ENCODE measurements at places on chromosomes 1 and 21.

DNA sequence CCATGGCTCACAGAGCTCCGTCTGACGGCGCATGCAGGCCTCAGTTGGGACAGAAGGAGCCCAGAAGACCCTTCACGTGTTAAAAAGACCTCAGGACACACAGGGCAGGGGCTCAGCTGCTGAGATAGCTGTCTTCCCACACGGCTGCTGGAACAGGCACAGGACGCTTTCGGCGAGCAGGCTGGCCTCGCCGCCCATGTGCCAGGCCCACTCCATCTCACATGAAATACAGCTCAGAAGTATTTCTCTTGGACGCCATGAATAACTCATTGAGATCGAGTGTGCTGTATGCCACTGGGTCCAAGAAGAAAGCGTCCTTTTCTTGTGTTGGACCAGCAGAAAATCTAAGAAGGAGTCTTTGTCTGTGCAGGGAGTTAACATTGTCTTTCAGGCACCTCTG, 69.6 kb downstream of the SIM2 start:
- DNase-seq = no peak

DNA sequence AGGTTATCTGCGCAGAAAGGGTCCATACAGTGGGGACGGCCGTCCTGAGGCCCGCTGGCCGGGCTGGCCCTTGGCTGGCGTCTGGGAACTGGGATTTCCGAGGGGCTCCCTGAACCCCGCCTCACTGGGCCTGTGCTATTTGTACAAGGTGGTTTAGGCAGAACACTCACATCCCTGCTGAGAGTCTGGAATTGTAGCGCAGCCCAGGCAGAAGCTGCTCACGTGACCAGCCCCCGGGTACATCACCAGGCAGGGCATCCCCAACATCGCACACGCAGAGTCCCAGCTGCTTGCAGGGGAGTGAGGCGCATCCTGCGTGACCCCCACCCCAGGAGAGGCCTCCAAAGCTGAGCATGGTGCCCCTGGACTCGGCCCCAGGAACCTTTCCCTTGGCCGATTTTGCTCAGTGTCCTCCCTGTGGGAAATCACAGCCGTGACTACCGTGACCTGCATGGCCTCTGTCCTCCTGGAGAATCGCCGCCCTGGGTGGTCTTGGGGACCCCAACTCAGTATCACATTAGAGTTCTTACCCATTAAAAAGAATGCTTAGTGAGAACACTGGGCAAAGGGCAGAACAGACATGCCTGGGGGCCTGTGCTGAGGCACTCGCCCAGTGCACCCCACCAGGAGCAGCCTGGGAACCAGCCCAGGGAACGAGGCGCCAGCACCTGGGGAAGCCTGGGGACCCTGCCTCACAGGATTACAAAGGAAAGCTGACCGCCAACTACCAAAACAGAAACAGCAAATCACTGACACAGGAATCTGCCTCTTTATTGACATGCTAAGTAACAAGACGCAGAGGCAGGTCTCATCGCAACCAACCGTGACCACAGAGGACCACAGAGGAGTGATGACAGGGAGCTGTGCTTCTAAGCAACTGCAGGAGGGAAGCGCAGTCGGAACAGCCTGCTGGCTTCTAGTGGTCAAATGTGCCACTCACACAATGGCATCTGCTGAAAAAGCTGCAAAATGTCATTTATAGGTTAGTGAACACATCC, 33.5 kb downstream of the UBE2G2 start:
- no peak for DNase-seq

DNA sequence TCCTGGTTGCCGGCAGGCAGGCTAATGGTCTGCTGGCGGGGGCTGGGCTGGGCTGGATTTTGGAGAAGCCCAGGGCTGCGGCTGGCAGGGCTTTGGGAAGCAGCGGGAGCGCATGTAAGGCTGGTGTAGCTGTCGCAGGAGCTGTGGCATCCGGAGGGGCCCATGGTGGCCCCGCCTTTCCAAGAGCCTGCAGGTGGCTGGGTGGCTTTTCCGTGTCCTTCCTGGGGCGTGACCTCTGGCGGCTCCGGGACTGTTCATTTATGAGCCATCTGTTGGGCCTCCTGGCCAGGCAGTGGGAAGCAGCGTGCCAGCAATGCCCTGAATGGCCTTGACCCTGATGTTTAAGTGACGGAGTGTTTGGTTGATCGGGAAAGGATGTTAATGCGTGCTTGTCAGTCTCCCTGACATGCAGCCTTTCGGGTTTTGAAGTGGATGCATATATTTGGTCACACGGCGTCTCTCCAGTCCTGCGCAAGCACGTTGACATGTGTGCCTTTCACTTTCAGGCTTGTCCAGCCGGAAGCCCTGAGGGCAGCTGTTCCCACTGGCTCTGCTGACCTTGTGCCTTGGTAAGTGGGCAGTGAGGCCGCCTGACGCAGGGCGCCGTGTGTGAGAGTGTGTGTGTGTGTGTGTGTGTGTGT, 38.5 kb downstream of the AGPAT3 start:
- no peak for DNase-seq

DNA sequence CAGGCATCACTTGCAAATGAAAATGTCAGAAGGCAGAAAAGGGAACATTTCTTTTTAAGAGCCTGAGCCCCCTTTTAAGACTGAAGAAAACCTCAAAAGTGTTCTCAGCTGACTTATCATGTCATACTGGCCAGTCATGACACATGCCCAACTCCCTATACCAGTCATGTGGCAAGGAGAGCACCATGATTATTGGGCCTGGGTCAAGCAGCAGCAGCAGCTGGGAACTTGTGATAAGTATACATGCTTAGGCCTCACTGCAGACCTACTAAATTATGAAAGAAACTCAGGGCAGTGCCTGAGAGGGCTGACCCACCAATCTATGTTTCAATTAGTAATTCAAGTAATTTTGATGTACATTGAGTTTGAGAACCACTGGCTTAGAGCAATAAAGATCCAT, 8.6 kb downstream of the RO60 start:
- no peak for DNase-seq

DNA sequence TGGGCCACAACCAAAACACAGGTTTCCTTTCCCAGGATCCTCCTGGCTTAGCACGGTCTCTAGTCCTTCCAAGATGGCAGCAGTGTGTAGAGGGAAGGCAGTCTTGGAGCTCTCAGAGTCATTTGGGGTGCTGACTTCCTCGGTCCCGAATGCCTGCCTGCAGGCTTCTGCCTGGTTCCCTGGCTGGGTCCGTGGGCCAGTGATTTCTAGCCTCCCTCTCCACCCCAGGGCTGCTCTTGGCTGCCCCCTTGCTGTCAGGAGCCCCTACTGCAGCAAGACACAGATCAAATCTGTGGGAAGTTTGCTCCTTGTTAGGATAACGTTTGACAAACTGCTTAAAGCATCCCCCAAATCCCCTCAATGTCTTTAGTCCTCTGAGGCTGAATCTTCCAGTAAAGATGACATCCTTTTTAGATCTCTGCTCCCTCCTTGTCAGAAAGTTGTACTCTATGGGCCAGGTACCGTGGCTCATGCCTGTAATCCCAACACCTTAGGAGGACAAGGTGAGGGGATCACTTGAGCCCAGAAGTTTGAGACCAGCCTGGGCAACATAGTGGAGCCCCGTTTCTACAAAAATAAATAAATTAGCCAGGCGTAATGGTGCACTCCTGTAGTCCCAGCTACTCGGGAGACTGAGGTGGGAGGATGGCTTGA, 272.5 kb downstream of the RRAGC start:
- DNase-seq = no peak

- peak; percentile 52 for DNase-seq
Observed at GRCh38 chr1:68232289-68233148, at the start of gene WLS. TSS of gene WLS (minus strand) at chr1:68232523. CDS start at chr1:68232299, 224 bp downstream.

DNA sequence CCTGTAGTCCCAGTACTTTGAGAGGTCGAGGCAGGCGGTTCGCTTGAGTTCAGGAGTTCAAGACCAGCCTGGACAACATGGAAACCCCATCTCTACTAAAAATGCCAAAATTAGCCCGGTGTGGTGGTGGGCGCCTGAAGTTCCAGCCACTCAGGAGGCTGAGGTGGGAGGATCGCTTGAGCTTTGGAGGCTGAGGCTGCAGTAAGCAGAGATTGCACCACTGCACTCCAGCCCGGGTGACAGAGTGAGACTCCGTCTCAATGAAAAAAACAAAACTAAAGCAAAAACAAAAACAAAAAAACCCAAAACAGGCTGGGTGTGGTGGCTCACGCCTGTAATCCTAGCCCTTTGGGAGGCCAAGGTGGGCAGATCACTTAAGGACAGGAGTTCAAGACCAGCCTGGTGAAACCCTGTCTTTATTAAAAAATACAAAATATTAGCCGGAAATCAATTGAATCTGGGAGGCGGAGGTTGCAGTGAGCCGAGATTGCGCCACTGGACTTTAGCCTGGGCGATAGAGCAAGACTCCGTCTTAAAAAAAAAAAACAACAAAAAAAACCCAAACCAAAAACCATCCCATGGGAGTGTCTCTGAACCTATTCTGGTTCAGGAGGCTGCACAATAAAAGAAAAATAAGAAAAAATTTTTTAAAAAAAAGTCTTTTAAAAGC, 1.7 kb upstream of the CGN start:
- DNase-seq = no peak

GRCh38 chr1:24895511-24895910, 34.6 kb downstream of the RUNX3 start:
- DNase-seq = no peak

DNA sequence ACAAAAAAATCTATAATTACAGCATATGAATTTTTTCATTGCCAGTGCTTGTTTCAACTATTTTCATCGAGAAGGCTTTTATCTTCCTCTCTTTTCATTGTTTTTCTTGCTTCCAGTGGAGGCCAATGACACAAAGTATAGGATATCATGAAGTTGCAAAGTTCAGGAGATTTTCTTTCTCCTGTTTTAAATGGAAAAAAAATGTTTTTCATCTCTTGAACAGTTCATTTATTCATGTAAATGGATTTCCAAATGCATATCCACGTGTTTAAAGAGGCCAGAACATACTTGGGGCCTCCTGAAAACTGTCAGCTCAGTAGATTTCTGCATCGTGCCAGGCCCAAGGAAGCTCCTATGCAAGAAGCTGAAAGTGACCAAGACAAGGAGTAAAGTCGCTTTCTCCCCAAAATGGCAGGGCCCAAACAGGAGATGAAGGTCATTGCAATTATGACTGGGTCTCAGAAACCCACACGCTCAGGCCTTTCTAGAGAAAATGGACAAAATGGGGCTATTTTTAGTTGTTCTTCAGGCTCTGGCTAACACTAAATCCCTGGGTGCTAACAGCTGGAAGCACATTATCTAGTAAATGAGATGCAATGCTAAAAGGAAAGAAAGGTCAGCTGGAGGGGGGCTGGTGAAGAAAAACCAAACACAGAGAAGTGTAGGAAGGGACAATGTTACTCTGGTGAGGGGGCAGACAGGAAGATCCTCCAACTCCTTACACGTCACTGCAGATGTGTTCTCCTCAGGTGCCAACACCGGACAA, 136.9 kb upstream of the C8B start:
- no peak for DNase-seq

DNA sequence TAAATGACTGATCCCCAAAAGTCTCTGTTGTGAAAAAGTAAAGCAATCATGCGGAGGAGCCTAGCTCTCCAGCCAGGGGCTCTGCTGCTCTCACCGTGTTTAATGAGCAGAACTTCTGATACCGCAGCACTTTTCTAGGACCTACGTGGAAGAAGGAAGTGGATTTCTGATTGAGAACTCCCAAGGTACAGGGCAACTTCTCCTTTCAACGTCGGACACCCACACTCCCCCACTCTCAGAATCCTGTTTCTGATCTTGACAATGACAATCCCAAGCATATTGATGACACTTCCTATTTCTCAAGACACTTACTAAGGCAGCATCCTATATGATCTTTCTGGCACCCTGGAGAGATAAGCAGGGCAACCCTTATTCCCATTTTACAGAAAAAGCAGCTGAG, 78.4 kb downstream of the PROX1 start:
- DNase-seq = no peak

- no peak for DNase-seq
Observed at GRCh38 chr21:46054031-46054430, 43.9 kb upstream of the COL6A2 start.

DNA sequence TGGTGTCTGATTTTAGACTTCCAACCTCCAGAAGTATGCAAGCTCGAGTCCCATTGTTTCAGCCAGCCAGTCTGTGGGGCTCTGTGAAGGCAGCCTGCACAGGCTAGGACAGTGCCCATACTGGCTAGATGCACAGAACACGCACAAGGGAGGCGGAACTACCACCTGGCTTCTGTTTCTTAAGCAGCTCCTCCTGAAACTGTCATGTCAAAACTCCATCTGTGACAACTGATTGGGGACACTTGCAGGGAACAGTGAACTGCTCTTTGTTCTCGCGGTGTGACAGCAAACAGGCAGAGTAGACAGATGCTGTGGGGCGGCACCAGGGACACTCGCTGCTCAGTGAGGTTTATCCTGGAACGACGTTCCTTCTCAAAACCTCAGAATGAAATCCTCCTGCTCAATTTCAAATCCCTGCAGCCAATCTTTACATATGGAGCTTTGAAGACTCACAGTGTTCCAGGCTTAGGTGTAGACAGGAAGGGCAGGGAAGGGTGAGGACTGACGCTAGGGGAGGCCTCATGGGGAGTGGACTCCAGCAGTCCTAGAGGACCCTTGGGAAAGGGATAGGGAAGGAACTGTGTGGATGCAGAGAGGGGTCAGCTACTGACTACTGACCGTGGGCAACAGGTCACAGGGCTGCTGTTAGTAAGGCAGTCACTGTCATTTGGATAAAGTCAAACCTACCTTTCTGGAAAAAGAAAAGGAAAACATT, 73.8 kb downstream of the ERG start:
- no peak for DNase-seq

GRCh38 chr1:21814241-21814918, 2.3 kb downstream of the LDLRAD2 start:
- no peak for DNase-seq

DNA sequence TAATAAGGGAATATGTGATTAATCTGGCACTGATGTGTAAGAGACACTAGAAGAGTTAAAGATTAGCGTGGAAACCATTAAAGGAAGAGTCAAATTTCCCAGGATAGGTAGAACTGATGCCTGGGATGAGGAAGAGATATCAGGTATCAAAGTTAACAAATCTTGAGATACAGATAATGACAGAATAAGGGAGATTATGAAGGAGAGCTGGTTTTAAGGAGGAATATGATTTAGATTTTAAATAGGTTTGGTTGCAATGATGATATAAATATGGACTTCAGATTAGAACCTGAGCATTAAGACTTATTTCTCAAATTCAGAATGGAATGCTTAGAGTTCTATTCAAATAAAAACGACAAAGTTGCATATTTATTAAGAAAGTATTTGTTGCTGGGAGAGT, 26.2 kb downstream of the MAGI3 start:
- no peak for DNase-seq

GRCh38 chr1:90291431-90292216, 296.7 kb downstream of the ZNF326 start:
- no peak for DNase-seq
